OCI-LY7 (cell line): ENCODE measurements at places on chromosomes 6 and 20.

GRCh38 chr20:16576219-16576618, 3.0 kb upstream of the KIF16B start:
- no peak for DNase-seq

DNA sequence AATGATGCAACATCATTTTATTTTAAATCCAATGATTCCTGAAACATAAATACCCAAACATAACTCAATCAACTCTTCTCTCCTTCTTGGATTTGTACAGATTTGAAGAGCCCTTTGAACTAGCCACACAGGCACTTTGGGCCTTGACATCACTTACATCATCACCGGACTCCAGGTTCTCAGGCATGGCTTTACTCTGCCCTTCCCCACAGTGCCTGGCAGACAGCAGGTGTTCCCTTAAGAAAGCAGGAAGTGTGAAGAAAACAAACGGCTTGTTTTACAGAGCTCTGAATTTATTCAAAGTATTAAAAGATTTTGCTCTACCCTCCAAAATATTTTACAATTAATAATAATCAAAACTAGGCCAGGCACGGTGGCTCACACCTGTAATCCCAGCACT, 54.8 kb upstream of the GCM1 start:
- DNase-seq, result peak; percentile 37

- no peak for DNase-seq
Observed at GRCh38 chr6:103504501-103505154, 1355.1 kb downstream of the HACE1 start.

- no peak for DNase-seq
Observed at GRCh38 chr6:100202417-100203194, 208.6 kb upstream of the MCHR2 start.
